ENCODE measurements at places on chromosomes 6 and 20.

- DNase-seq: no peak
Measured at GRCh38 chr6:159490298-159490937, 202.6 kb downstream of the SOD2 start.

DNA sequence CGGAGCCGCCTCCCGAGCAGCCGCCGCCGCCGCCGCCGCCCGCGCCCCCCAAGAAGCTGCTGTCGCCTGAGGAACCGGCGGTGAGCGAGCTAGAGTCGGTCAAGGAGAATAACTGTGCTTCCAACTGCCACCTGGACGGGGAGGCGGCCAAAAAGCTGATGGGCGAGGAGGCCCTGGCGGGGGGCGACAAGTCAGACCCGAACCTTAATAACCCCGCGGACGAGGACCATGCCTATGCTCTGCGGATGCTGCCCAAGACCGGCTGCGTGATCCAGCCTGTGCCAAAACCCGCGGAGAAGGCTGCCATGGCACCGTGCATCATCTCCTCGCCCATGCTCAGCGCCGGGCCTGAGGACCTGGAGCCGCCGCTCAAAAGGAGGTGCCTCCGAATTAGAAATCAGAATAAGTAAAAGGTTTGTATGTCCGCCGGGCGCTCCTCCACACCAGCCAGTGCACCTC, 145.2 kb downstream of the SOBP start:
- DNase-seq: no peak

DNA sequence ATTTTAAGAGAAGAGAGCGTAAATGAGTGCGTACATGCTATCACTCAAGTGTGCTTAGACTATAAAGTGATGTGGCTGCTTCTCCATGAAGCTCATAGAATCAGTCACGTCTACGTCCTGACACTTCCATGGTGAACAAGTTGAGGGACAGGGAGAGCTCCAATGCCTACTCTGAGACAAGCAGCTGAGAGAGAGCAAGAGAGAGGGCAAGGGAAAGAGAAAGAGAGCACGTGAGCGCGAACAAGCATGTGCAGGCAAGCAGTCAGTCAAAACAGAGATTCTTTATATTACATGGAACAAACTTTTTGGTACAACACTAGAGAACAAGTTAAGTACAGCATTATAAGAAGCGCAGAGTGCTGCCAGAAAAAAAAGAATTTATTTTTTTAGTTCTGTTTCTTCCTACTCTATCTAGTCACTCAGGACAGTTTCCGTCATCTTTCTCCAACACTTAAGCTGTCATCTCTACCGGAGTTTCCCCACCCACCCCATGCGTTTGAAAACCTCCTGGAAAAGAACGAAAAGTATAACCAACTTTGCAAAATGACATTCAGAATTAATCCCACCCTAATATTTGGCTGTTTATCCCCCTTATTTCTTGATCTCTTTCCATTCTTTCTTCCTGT, 61.8 kb downstream of the EPB41L2 start:
- no peak for DNase-seq

GRCh38 chr6:26141378-26141904, 54.2 kb downstream of the HFE start:
- no peak for DNase-seq

DNA sequence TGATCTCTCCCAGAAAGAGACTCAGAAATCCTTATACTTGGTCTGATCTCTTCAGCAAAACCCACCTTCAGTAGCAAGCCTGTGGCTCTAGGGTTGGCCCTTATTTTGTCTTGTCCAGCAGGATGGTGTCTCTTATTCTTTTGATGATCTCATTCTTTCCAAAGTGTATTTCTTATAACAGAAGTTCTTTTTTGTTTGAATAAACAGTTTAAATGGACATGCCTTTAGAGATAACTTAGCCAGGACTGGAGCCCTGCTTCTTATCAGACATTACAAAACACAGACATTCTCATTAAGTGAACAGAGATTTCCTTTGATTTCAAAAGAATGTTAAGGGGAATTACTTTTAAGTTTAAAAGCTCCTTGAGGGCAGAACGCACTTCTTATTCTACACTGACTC, 31.7 kb downstream of the KCNS1 start:
- no peak for DNase-seq

All from progenitor cell of endocrine pancreas (in vitro differentiated cells).